Activated B cell treated with CpG ODN at 0.5 μM for 24 hours (primary cell): ENCODE measurements at places on chromosomes 16 and 17.

DNA sequence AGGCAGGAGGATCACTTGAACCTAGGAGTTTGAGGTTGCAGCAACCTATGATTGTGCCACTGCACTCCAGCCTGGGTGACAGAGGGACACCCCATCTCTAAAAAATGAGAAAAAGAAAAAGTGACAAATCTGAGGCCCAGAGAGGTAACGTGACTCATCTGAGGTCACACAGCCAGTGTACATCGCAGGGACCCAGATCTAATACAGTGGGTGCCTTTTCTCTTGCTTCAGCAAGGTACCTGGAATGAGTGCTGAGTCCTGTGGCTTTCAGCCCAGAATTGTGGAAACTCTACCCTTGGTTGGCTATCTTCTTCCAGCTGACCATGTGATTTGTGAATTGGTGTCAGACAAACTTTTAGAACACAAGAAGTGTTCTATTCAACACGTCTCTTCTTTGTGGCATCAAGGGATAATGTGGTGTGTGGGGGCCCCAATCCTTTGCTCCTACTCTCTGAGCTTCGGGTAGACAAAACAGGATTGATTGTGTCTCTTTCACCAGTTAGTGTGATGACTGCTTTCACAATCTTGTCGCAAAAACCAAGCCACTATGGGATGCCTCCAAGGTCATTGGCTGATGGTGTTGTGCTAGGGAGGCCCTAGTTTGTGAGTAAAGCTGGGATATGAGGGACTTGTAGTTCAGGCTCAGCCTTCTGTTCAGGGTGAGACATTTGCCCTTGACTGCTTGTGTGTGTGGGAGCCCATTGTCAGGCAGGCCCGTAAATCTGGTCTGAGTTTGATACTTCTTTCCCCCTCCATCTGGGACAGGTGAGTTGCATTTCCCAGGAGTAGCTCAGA is 71.0 kb downstream of the MSI2 start:
- no peak for DNase-seq

- DNase-seq: no peak
Observed at GRCh38 chr17:2222901-2223616, 80.5 kb downstream of the SMG6 start.

GRCh38 chr16:20747030-20747816 is 5.6 kb upstream of the THUMPD1 start:
- no peak for DNase-seq

DNA sequence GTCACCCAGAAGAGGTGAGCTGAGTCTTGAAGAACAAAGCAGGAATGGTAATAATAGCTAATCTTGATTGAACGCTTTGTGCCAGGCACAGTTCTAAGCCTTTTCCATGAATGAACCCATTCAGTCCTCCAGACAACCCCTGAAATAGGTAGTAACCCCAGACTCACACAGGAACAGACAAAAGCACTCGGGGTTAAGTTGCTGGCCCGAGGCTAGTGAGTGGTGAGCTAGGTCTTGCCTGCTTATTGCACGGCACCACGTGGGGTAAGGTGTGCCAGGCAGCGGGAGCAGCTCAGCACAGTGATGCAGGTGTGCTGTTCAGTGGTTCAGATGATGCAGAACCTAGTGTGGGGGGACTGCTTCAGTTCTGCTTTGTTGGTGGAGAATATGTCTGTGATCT is 181.6 kb downstream of the RAB11FIP4 start:
- DNase-seq: no peak

DNA sequence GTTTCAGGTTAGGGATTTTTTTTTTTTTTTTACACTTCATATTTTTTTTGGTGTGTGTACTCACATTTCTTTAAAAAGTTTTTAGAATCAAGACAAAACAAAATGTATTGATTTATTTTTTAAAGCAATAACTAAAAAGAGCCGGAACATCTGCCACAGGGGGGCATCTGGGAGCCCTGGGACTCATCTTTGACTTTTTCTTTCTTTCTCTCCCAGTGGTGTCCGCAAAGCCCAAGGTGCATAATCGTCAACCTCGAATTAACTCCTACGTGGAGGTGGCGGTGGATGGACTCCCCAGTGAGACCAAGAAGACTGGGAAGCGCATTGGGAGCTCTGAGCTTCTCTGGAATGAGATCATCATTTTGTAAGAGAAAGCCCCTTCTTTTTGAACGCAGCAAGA is 36.3 kb downstream of the WWP2 start:
- DNase-seq: no peak

DNA sequence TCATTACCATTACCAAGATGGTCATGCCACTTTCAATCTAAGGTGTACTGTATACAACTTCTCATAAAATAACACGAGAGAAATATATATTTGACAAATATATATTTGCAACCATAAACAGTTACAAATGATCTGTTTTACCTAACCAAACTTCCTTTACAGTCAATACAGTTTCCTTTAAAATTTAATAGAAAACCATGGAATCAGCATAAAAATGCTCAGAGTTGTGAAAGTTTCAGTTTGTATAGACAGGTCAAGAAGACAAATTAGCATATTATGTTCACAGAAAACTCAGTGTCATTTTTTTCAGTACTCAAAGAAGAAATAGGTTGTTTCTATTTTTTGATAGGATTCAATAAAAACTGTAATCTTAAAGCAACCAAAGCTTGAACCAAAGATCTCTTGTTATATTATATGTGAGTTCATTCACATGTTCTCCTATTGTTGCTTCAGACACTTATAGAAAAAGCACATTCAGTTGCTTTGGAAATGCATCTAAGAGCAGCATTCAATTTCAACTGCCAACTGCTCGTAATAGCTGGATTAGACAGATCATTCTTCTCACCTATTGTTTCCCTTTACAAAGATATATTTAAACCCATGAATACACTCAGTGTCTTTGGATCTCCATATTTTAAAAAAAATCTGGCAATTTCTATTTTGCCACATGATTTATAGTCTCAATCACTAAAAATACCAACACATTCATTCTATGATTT is 15.1 kb downstream of the SSH2 start:
- no peak for DNase-seq

- DNase-seq: no peak
Observed at GRCh38 chr16:48499923-48500381, 110.0 kb downstream of the N4BP1 start.

DNA sequence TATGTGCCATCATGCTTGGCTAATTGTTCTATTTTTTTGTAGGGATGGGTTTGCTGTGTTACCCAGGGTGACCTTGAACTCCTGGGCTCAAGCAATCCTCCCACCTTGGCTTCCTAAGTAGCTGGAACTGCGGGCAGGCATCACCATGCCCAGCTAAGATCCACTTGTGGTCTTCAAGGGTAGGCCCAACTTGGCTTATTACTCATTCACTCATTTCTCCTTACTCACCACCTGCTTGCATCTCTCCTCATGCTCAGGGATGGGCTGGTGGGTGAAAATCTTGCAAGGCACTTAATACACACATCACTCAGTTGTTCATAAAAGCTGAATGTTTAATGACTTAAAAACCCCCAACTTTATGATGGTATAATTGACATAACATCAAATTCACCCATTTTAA is 207.8 kb downstream of the SHISA9 start:
- DNase-seq: no peak

DNA sequence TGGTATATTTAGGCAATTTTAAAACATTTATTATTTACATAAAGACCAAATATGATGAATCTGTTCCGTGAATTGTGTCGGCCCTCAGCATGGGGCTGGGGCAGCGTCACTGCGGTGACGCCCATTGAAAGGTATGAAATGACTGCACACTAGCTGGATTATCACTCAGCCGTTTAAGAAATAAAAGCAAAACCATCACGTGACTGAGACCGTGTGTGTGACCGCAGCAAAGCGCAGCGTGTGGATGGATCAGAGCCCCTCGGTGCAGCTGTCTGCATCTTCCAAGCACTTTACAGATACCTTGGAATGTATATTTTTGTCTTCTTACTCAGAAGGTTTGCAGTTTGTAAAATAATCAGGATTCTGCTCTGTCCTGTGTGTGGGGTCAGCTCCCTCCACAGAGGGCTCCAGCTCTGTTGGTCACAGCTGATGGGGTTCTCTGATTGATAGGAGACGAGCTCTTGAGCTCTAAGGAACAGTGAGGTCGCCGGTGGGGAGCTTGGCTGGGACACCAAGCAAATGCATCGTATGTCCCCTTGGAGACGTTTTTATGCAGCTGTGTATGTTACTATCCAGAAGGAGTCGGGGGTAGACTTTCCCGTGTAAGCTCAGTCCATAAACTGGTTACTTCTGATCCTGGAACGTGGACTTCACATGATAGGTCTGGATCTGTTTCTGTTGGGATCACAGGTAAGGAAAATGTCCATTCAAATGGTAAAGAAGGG is 45.1 kb downstream of the WDR45B start:
- DNase-seq: no peak

DNA sequence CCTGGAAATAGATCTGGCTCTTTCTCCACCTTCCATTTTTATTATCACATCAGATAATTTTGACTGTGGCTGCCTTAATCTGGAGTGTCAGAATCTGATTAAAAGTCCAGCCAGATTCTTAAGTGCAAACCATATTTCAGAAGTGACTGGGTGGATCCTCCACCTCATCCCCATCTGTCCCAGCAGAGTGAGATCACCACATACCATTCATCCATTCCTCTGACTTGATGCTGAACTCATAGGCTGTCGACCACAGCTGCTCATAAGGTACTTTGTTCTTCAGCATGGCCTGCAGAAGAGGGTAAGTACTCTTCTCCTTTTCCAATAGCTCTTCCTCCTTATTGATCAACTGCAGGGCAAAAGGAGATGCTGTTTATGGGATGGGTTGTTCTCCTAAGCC is 53.5 kb downstream of the DNAH3 start:
- DNase-seq: no peak

GRCh38 chr17:50908860-50909764 is 43.0 kb upstream of the TOB1 start:
- no peak for DNase-seq

DNA sequence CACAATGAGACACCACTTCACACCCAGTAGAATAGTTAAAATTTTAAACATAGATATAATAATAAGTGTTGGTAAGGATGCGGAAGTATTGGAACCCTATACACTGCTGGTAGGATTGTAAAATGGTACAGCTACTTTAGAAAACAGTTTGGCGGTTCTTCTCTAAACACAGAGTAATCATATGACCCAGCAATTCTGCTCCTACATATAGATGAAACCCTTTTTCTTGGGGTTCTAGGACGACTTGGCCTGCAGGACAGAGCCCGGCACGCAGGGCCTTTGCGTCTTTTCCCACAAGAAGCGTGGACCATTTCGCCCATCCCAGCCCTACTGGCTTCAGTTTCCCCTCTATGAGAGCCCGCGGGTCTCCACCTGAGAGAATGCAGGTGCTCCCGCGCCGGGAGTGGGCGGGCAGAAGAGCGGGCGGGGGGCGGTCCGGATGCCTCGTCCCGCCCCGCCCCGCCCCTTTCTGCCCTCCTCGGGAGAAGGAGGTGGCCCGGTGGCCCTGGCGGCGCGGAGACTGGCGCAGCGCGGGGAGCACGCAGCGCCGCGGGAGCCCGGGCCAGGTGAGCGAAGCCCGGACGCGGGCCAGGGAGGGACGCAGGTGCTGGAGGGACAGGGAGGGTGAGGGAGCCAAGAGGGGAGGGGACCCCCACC is at the start of gene SDR42E2:
Gene SDR42E2, plus strand, starts transcription at position 508 of the 657 bp plus-strand sequence. CDS start 3,077 bp downstream, outside the sequence.
- DNase-seq: no peak

- no peak for DNase-seq
Observed at GRCh38 chr17:8243827-8244226, 4.0 kb downstream of the CTC1 start.

DNA sequence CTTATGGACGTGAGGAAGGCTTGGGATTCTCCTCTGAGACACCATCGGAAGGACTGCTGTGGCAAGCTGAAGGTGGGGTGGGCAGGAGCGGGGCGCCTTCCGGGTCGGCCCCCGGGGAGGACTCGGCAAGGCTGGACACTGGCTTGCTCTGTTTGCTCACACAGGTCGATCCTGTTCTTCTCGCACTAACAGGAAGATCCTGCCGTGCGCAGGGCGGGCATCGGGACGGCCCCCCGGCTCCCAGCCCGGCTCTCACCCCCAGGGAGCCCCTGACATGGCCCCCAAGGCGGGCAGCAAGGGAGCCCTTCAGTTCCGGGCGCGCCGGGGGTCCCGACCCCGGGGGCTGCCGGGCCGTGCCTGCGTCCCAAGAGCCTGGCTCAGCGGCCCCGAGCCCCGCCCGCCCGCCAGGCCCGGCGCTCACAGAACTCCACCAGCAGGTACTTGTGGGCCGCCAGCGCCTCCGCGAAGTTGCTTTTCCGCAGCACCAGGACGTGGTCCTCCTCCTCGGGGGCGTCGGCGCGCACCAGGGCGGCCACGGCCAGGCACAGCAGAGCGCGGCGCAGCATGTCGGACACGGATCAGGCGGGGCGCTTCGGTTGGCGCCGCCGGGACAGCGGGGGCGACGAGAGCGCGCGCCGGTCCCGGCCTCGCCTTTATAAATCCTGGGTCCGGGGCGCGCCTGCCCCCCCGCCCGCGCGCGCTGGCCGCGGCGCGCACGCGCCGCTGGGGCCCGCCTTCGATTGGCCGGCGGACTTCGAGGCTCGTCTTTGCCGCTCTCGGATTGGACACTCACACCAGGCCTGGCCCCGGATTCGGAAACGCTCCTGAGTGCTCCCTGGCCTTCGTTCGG is at the start of gene P4HB:
Gene P4HB, minus strand, starts transcription at position 630 of the 850 bp plus-strand sequence. Its CDS starts 64 bp downstream, at position 566.
- DNase-seq: peak; percentile 88

- DNase-seq: no peak
Observed at GRCh38 chr17:9905902-9906301, 831 bp upstream of the RCVRN start.

DNA sequence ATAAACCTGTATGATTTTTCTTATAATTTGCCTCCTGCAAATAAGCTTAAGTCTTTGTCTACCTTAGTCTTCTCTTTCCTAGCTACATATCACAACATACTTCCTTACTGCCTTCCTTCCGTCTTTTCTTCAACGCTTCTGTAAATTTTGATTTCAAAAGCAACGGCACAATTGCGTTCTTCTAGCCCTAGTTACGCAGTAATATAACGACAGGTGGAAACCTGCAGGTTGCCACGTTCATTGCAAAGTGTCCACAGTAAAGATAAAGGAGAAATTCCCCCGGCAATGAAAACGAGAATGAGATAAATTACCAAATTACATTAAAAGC is 546 bp upstream of the PSMD7 start:
- no peak for DNase-seq
